ENCODE measurements at places on chromosomes 2 and 18. TPM values are rescaled to one million over a fixed set of nuclear protein-coding genes. Genes with fewer than 3 reads are reported as not detected.

Gene MAP3K19
- total RNA-seq = not detected

Gene TUBA3E
- not detected for total RNA-seq

Gene SFT2D3
- total RNA-seq = 6.2 TPM

Gene SCN9A
- total RNA-seq = 5.1 TPM

Gene ZC3H6
- total RNA-seq = 0.36 TPM

Gene EVX2
- total RNA-seq = not detected

Gene SH3RF3
- 0.38 TPM for total RNA-seq

Gene ZNF2
- 3.3 TPM for total RNA-seq

Gene ACVR1C
- not detected for total RNA-seq

Gene SLC9A2
- total RNA-seq = 3.2 TPM

Gene C2orf80
- not detected for total RNA-seq

Gene NEB
- 0.34 TPM for total RNA-seq

Gene CHRNA1
- not detected for total RNA-seq

Gene PER2
- total RNA-seq = 3.3 TPM

Gene RNF125
- total RNA-seq = 0.28 TPM

Gene FNDC4
- total RNA-seq = 4.6 TPM

Gene LYG2
- total RNA-seq = not detected

Gene MYOM1
- total RNA-seq = 0.16 TPM

Gene MITD1
- total RNA-seq = 28.5 TPM

Gene DSG4
- total RNA-seq = not detected

Gene RIT2
- total RNA-seq = not detected

Gene ATP6V1C2
- 1.2 TPM for total RNA-seq

Gene ECEL1
- total RNA-seq = 0.37 TPM

Gene C1GALT1C1L
- 1.2 TPM for total RNA-seq

Gene RFTN2
- not detected for total RNA-seq

Gene IL1RL2
- total RNA-seq = not detected

Gene MEIS1
- total RNA-seq = 2.6 TPM

Gene NFATC1
- 5.8 TPM for total RNA-seq

Gene ASPRV1
- 0.37 TPM for total RNA-seq

Gene TIGD1
- total RNA-seq = 4.7 TPM

Data from A549 treated with CpdA at 1 μM for 4 hours (cell line).